Epithelial cell of prostate (primary cell): ENCODE measurements at places on chromosomes 3 and 15.

- DNase-seq, result no peak
Measured at GRCh38 chr3:24367216-24367615, 127.4 kb downstream of the THRB start.

GRCh38 chr3:36178018-36178417, 202.3 kb upstream of the STAC start:
- DNase-seq, result no peak

DNA sequence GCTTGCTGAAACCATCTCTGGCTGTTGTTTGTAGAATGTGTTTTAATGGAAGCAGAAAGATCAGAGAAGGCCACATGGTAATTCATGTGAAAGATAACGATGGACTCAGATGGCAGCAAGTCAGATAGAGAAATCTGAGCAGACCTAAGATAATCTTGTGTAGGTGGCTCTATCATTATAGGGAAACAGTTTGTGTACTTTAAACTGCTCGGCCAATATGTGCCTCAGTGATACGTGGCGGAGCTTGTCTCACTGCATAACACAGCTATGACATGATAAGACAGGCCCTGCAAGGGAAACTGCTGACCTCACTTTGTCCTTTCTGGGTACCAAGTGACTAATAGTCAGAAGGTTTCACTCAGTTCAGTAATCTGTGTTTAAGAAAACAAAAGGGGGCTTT, 51.0 kb downstream of the MME start:
- DNase-seq, result peak; percentile 97

GRCh38 chr3:129555616-129556357, 12.8 kb downstream of the H1-8 start:
- no peak for DNase-seq

- no peak for DNase-seq
Measured at GRCh38 chr3:148861277-148861869, 3.7 kb upstream of the CPA3 start.

GRCh38 chr3:102177075-102177755, 257.6 kb upstream of the ZPLD1 start:
- no peak for DNase-seq

- DNase-seq, result no peak
Measured at GRCh38 chr15:65399997-65400396, 22.2 kb upstream of the IGDCC3 start.

GRCh38 chr3:167251678-167252077, 128.4 kb downstream of the ZBBX start:
- DNase-seq, result no peak

GRCh38 chr3:81462921-81463320, 298.5 kb downstream of the GBE1 start:
- no peak for DNase-seq

- no peak for DNase-seq
Measured at GRCh38 chr15:66625974-66626373, 60.2 kb upstream of the LCTL start.

DNA sequence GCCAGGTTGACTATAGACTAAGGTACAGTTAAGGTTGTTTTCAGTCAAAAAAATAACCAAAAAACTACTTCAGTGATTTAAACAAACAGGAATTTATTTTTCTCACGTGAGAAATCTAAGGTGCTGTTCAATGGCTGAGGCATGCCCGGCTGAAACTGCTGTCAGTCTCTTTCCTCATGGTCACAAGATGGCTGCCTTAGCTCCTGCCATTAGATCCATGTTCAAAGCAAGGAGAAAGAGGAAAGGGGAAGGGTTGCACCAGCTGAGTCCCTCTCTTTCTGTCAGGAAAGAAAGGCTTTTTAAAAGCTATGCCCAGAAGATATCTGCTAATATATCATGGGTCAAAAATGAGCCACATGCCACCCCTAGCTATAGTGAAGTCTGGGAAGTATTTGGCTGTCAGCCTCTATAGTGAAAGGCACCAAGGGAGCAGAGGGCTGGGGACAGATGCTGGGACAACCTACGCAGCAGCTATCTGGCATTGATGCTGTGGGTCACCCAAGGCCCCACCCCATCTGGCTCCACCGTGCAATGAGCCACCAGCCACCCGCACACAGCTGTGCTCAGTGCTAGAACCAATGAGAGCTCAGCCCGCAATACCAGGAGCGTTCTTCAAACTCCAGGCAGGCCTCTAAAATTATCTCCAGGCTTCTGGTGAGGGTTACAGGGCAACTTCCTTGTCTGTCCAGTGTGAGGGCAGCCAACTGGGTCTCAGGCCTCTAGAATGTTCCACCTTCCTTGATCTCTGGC, 64.7 kb upstream of the GATA2 start:
- DNase-seq, result no peak

- no peak for DNase-seq
Measured at GRCh38 chr15:35886765-35887164, 340.8 kb upstream of the DPH6 start.

GRCh38 chr3:55376753-55377347, 110.3 kb downstream of the WNT5A start:
- DNase-seq, result no peak

DNA sequence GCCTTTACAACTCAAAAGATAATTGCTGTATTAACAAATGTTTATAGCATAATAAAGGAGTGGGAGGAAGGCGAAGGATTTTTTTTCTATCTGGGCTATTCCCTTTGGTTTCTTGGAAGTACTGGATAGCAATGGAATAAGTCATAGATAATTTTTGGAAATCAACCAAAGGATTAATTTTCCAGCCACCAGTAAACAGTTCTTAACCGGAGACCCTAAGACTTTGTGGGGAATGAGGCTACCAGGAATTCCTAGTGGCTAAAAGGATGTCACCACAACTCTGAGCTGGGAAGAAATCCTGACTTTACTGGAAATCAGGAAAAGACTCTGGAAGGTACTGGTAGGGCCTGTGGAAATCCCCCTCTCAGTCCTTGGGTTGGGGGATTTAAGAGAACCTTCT, 138.4 kb upstream of the RARB start:
- DNase-seq, result no peak

DNA sequence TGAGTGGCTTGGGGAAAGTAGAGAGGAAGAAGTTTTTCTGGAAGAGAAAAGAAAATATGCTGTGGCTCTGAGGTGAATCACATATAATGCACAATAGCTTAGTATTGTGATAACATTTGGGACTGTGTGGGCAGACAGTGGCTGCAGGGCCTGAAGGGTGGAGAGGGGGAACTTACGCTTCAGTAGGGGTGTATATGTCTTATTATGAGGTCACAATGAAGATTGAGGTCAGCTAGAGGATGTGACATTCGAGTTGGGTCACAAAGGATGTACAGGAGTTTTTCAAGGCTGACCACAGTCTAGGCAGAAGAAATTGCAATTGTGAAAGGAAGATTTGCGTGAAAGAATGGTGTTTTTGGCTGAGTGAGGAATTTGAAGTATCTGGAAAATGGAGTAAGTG, 414.8 kb downstream of the LPP start:
- no peak for DNase-seq

DNA sequence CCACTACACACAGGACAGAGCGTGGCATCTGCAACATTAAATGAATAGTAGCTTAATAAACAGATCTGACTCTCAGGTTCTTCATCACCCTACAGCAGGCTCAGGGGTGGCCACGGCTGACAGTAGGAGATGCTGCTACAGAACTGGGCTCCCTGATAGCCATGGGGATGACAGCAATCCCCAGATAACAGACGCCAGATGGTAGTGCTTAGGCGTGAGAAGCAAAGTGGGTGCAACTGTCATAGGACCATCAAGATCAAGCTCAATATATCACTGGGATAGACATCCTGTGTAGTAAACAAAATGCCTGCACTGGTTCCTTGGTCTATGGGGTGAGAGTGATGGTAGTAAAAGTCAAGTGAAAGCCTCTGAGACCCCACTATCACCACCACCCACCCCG, 2.6 kb upstream of the TPRA1 start:
- DNase-seq, result no peak

- no peak for DNase-seq
Measured at GRCh38 chr15:85727068-85727467, 67.7 kb downstream of the KLHL25 start.

GRCh38 chr3:16103472-16103871, 71.0 kb upstream of the GALNT15 start:
- DNase-seq, result no peak

- no peak for DNase-seq
Measured at GRCh38 chr3:132538072-132538471, 59.0 kb upstream of the ACKR4 start.

GRCh38 chr3:72254483-72254882, 469.5 kb upstream of the PROK2 start:
- no peak for DNase-seq

- DNase-seq, result no peak
Measured at GRCh38 chr15:42160136-42160535, 3.7 kb upstream of the PLA2G4F start.

GRCh38 chr15:44381236-44381635, 46.2 kb upstream of the CTDSPL2 start:
- no peak for DNase-seq

DNA sequence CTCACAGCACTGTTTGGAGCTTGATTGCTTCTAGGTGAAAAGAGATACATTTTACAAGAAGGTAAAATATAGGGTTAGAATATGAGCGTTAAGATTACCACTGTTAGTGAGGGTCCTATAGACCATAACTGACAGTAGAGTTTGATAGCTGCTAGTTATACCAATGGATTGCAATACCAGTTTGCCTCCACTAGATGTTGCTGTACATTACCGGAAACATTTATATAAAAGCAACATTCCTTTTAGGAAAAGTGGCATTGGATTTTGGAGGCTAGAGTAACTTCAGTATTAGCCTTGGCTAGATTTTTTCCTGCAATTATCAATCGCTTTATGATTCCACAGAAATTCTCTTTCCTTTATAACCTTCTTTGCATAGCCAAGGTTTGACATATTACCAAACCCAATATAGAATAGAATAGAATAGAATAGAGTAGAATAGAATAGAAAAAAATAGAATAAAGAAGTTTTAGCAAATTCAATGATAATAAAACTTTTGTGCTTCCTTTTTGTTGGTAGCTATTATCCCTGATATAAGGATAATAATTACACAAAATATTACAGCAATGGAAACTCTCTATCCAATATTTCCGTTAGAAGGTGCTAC, 1093.6 kb upstream of the ALCAM start:
- DNase-seq, result no peak

DNA sequence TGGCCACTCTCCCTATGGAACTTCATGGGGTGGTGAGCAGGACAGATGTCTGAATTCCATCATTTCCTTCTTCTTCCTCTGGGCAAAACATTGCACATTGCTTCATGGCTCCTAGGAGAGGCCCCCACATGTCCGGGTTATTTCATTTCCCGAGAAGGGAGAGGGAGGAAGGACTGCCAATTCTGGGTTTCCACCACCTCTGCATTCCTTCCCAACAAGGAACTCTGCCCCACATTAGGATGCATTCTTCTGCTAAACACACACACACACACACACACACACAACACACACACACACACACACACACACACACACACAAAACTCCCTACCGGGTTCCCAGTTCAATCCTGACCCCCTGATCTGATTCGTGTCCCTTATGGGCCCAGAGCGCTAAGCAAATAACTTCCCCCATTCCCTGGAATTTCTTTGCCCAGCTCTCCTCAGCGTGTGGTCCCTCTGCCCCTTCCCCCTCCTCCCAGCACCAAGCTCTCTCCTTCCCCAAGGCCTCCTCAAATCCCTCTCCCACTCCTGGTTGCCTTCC, 1.9 kb downstream of the RHO start:
- no peak for DNase-seq
